ENCODE measurements at places on chromosomes 2 and 18.

- no peak for DNase-seq
Measured at GRCh38 chr2:29744976-29745375, 176.4 kb downstream of the ALK start.

DNA sequence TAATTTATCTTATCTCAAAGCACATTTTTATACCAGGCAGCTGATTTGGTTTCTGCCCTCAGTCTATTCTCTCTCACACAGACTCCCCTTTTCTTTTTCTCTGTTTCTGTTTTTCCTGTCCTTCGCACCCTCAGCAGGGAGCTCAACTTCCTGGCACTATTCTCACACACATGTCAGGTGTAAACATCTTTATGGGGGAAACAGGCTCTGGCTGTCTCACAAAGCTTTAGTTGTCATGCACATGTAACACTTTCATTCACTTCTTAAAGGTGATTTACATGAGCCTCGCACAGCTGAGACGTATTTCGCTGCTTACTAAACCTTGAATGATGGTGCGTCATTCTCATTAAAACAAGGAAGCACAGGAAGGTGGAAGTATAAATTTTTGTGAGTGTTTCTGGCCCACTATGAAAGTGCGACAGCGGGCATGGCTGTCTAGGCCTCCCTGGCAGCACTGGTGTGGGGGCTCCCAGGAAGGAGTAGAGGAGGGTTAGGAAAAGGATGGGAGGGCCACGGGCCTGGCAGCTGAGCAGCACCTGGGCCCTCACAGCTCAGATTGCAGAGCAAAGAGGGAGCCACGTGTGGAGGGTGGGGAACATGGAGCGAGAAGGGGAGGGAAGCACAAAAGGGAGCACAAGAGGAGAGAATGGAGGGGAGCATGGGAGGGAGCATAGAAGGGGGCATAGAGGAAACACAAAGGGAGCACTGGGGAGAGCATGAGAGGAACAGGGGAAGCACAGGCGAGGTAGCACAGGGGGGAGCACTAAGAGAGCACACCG is 46.2 kb upstream of the SNTG2 start:
- no peak for DNase-seq

DNA sequence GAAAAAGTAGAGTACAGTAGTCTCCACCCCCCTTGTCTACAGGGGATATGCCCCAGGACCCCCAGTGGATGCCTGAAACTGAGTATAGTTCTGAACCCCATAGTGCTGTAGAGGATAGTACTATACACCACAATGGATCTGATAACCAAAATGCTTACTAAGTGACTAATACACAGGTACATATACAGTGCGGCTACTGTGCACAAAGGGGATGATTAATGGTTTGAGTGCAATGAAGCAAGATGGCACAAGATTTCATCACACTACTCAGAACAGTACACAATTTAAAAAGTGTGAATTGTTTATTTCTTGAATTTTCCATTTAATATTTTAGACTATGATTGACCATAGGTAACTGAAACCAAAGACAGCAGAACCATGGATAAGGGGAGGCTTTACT is 446.9 kb upstream of the NRP2 start:
- DNase-seq: no peak

DNA sequence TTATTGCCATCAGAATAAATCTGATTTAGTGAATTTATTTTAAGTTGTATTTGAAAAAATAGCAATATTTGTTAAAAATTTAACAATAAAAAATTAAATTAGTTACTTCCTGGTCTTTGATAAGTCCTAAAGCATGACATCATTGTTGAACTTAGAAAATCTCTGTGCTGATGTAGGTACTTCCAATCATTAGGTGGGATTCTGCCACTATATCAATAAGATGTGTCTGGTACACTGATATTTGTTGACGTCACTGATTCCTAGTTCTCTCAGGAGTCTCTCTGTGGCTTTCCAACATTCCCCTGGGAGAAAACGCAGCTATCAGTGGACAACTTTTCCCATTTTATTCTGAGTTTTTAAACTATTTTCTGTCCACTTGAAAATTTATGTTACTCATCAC is 143.5 kb downstream of the GALNT13 start:
- DNase-seq: no peak

DNA sequence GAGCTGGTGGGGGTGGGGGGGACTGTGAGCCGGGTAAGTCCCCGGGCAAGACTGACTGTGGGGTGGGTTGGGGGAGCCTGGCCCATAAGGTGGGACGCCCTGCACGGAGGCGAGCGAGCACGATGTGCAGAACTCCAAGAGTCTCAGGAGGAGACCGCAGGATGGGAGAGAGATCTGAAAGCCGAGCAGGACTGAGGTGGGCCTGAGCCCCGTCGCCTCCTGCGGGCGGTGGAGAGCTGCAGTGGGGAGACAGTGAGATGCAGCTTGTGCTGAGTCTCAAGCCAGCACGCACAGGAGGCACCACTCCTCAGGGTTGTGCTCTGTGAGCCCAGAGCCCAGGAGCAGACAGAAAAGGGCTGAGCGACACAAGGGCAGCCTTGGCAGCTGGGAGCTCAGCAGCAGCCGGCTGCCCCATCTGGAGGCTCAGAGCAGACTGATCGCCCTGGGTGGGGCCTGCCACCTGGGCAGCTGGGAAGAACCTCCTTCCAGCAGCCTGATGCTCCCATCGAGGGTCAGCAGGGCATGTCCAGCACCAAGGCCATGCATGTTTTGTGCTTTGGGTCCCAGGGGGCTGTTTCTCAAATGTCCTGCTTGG is 15.9 kb downstream of the ARHGEF4 start:
- DNase-seq: no peak

DNA sequence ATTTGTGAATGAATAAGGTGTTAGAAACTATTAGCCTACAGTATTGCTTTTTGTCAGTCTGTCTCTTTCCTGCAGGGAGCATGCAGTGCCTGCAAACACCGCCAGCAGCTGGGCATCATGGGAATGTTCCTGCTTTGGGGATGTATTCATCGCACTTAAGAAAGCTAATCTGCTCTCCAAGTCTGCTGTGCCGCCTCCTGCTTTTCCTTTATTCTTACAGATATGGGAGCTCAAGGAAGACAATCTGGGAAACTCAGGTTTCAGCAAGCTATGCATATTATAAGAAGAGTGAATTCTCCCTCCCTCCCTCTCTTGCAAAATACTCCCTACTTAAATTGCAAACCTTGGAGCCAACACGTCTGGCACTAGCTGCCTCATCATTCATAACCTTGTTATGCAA is 479.2 kb upstream of the ACVR2A start:
- no peak for DNase-seq

DNA sequence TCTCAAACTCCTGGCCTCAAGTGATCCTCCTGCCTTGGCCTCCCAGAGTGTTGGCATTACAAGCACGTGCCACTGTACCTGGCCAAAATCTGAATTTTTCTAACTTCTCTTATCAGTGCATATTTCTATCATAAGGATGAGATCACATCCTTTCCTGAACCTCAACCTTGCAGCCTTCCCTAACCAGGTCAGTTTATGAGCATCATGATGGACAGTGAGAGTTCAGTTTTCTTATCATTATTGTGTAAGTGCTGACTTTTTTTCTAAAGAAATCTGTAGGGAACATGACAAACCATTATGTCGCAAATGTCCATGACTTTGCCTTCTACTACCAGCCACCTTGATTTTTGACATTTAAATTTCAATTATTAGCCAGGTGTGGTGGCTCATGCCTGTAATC is 31.5 kb downstream of the MRPL33 start:
- no peak for DNase-seq

DNA sequence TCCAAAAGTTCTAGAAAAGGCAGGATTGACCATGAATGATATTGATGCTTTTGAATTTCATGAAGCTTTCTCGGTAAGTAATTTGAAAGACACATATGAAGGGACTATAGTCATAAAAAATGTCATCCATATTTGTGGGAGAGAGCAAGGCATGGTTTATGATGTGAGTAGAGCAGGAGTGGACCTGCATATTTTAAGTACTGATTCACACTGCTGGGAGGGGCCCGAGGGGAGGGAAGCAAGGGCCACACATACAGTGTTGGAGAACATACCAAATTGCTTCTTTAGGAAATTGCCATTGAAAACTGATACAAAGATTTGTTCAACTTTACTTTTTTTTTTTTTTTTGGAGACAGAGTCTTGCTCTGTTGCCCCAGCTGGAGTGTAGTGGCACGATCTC is 39.4 kb downstream of the HADHB start:
- DNase-seq: no peak

GRCh38 chr2:68423966-68424650 is 43.0 kb downstream of the FBXO48 start:
- DNase-seq: peak; percentile 25

GRCh38 chr2:146939991-146940685 is 904.7 kb upstream of the ACVR2A start:
- DNase-seq: no peak

- DNase-seq: no peak
Measured at GRCh38 chr2:43041173-43041591, 185.2 kb downstream of the ZFP36L2 start.

DNA sequence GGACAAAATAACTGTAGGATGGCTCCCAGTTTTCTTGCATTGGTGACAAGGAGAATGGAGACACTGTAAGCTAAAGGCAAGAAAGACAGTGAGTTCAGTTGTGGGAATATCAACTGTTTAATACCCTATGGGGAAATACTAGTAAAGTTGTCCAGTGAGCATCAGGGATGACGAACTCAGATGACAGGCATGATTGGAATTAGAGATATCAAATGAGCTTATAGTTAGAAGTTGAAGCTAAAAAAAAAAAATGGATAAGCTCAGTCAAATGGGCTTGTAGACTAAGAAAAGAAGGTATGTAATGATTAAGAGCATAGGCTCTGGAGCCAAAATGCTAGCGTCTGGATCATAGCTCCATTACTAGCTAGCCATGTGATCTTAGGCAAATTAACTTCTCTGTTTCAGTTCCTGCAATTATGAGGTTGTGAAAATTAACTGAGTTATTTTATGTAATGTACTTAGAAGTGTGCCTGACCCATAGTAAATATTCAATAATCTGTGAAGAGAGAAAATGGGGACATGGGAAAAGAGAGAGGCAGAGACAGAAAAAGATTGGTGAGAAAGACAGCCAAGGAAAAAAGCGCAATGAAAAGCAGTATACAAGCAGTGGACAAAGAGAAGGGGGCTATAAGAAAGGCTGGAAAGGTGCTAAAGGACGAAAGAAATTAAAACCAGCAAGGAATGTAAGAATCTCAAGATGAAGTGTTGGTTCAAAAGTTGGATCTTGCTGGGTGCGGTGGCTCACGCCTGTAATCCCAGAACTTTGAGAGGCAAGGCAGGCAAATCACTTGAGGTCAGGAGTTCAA is 95.7 kb upstream of the SLC39A10 start:
- no peak for DNase-seq

- no peak for DNase-seq
Measured at GRCh38 chr2:204971206-204971907, 426.1 kb downstream of the PARD3B start.

DNA sequence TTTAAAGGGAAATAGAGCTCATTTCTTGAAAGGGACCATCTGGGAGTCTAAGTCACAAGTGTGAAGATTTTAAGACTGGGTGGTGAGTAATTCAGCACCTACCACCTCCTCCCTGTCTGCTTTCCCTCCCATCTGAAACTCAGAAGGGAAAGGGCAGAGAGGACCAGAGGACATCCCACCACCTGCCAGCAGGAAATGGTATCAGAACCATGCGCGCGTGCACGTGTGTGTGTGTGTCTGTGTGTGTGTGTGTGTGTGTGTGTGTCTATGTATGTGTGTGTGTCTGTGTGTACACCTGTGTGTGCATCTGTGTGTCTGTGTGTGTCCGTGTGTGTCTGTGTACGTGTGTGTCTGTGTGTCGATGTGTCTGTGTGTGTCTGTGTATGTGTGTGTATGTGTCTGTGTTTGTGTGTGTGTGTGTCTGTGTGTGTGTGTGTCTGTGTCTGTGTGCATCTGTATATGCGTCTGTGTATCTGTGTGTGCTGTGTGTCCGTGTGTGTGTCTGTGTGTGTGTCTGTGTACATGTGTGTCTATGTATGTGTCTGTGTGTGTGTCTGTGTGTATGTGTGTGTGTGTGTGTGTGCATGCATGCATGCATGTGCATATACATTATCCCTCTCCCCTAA is 76.8 kb downstream of the ZFP36L2 start:
- no peak for DNase-seq

GRCh38 chr18:50847192-50847591 is 27.4 kb upstream of the MRO start:
- no peak for DNase-seq

GRCh38 chr2:175169191-175169590 is 1.2 kb upstream of the ATF2 start:
- no peak for DNase-seq

- DNase-seq: no peak
Measured at GRCh38 chr2:133077269-133077822, 407.3 kb upstream of the LYPD1 start.

- DNase-seq: no peak
Measured at GRCh38 chr2:189522435-189523151, 58.0 kb downstream of the SLC40A1 start.

GRCh38 chr2:202060218-202060617 is 12.8 kb upstream of the KIAA2012 start:
- DNase-seq: no peak

GRCh38 chr2:149087751-149088150 is 49.3 kb downstream of the LYPD6B start:
- no peak for DNase-seq

GRCh38 chr2:17583166-17583565 is 42.7 kb downstream of the VSNL1 start:
- DNase-seq: no peak

- DNase-seq: no peak
Measured at GRCh38 chr18:76725445-76725844, 96.9 kb upstream of the ZNF236 start.

DNA sequence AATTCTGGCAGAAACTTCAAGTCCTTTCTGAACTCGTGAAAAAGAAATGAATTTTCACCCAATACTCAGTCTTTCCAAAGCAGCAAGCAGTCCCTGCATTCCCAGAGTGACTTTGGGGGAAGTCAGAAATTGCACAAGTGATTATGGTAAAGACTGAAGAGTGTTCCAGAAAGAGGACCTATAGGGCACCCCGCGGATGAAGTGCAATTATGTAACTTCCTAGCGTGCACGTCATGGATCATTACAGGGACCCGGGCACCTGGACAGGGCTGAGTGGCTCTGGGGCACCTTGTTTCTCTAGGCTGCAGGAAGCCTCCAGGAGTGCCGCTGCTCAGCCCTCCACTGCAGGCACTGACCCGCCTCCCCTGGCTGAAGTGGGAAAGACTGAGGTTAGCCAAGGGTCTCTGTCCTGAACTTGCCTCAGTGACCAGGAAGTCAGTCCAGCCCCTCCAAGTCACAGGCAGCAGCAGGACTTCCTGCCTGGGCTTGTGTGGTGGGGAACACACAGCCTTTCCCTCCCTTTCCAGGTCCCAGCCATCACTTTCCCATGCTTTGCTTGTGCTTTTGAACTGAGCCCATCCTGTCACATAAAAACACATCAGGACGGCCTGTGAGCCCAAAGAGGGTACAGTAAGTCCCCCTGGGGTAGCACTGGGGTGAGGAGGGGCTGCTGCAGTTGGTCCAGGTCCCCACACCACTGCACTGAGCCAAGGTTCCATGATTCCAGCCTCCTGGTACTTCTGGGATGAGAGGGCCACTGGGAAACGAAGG is 19.8 kb downstream of the TMEM185B start:
- DNase-seq: no peak

GRCh38 chr2:11373096-11373495 is 28.7 kb upstream of the ROCK2 start:
- DNase-seq: no peak

- no peak for DNase-seq
Measured at GRCh38 chr2:239157771-239158170, 243.0 kb downstream of the HDAC4 start.
